Activated CD8-positive, alpha-beta memory T cell treated with anti-CD3 and anti-CD28 coated beads for 1 hour (primary cell): ENCODE measurements at places on chromosomes 2 and 18.

DNA sequence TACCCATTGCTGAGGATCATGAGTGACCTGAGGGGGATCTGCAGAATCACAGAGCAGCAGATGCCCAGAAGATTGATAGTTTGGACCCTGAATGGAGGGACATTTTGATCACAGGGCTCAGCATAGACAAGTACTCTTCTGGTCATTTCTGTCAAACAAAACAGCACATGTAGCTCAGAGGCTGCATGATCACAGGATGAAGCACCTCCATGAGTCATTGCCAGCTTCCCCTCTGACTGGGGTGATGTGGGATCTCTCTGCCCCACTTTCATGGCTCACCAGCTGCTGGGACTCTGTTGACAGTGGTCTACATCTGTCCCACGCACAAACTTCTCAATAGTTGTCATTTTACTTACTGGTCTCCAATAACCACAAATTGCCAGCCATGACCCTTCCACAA lies 264.1 kb downstream of the RPIA start:
- no peak for DNase-seq

DNA sequence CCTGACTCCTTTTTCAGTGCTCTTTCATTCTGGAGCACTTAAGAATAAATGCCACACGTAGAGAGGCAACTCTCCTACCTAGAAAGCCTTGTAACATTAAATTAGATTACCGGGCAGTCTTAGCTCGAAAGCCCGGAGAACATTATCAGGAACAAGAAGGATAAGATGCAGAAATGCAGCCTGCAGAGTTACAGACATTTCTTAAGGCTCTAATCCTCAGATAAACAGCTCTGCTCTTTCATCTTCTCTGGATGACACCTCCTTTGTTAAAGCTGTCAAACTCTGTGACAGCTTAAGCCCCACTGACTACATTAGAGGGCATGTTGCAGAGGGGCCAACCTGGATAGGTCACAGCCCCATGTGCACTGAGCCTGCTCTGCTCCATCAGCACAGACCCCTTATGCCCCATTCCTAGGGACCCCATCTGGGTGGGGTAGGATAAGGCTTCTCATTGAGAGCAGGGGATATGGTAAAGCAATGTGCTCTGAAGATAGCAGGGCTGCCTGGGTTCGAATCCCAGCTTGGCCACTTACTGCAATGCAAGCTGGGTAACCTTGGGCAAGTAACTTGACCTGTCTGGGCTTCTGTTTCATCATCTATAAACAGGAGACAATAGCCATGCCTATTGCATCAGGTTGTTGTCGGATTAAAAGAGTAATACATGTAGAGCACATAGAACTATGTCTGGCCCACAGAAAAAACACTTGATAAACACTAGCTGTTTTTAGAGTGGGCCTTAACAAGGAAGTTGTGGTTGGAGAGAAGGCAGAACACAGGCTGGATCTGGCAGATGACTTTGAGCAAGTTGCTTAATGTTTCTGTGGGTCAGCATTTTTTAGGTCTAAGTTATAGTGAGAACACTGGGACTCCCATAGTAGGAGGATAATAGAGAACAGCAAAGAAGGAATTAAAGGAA lies 111.4 kb downstream of the THNSL2 start:
- no peak for DNase-seq

- no peak for DNase-seq
These were observed 360.4 kb downstream of the SLC4A3 start for GRCh38 chr2:219987830-219988229.

GRCh38 chr2:113209011-113209645 lies 35.4 kb downstream of the PSD4 start:
- DNase-seq = no peak

DNA sequence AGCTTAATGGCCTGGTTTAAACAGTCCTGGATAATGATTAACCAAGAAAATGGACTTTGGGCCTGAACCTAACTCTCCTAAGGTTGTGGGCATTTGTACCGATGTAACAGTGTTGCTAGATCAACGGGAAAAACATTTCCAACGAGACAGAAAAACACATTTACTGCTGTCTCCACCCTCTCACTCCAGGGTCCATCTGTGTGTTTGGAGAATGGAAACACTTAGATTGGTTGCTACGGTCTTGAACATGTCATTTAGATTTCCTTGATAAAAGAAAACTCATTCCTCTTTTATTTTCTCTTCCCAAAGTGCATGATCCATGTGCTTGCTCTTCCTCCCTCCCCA lies 88.0 kb downstream of the SOCS6 start:
- DNase-seq = no peak

DNA sequence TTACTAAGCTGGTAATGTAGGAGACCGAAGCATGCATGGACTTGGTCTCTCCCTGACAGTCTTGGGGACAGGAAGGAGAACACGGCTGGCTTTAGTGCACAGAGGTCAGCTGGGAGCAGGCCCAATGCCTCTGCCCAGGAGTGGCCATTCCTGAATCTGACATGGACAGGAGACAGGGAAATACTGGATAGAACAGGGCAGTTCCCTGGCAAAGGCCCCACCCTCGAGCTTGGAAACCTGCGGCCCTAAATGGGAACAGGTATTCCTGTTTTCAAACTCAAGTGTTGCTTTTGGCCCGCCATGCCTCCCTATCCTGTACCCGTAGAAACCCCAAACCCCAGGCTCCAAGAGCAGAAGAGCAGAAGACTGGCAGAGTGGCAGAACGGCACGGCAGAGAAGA lies 107.4 kb downstream of the ZNF516 start:
- no peak for DNase-seq

- no peak for DNase-seq
These were observed 788.1 kb downstream of the TRIB2 start for GRCh38 chr2:13504808-13505207.

GRCh38 chr2:14011190-14011589 lies 621.3 kb upstream of the LRATD1 start:
- DNase-seq = no peak

DNA sequence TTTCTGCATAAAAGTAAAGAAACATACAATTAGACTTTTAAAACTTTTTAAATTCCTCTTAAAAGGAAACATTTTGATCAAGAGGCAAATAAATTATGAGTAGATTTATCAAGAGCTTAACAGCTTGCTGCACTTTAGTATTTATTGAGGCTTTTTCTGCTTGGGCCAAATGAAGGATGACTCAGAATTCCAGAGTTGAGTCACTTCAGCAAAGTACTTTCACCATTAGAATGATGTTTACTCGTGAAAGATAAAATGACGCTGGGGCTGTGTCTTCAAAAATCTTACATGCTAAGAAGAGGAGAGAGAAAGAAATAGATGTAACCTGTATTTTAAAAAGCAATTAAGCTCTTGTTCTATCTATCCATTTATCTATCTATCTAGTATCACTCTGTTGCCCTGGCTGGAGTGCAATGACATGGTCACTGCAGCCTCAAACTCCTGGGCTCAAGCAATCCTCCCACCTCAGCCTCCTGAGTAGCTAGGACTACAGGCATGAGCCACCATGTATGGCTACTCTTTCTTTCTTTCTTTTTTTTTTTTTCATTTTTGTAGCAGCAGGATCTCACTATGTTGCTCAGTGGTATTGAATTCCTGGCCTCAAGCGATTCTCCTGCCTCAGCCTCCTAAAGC lies 75.3 kb upstream of the RIOK3 start:
- no peak for DNase-seq

GRCh38 chr18:12293831-12294230 lies 14.2 kb upstream of the TUBB6 start:
- DNase-seq = no peak

- no peak for DNase-seq
These were observed 8.8 kb upstream of the CRACDL start for GRCh38 chr2:98944775-98945174.

GRCh38 chr2:48105848-48106247 lies 199.6 kb upstream of the FBXO11 start:
- no peak for DNase-seq

DNA sequence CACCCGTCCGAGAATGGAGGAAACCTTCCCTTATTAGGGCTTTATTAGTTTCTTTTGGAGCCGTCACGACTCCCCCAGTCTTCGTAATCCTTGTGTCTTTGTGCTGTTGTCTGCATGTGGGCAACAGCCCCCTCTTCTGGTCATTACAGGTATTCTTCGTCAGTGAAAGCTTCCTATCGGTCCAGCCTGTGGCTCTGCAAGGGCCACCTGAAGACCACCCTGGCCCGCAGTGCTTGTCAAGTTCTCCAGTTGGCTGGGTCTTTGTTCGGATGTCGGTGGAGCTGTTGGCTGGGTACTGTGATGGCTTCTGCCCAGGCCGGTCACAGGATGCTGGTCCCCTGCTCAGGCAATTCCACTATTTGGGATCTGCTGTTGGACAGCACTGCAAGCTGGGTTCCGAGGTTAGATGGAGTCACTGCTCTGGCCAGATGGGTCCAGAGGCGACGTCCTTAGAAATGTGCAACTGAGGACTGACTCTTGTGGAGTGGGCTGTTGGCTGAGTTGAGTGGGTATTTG lies 19.2 kb downstream of the E2F6 start:
- DNase-seq = no peak

GRCh38 chr18:35680139-35680551 lies 98.6 kb downstream of the GALNT1 start:
- DNase-seq = no peak

- DNase-seq = no peak
These were observed 84.6 kb downstream of the SMAD7 start for GRCh38 chr18:48866028-48866733.

DNA sequence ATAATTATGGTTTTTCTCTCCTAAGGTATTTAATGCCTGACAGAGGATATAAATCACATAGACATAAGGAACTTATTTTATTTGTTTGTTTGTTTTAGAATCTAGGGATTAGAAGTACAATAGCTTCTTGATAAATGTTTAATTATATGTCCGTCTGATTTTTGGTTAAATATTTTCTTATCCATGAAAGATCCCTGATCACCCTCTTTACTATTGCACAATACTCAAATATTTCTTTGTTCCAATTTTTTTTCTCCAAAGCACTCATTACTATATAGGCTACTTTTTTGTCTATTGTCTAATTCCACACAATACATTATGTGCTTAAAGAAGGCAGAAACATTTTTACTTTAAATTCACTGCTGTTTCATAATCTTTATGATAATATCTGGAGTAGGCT lies 875.8 kb downstream of the TDRD15 start:
- DNase-seq = no peak

GRCh38 chr2:12451726-12452125 lies 265.0 kb upstream of the TRIB2 start:
- DNase-seq = no peak

DNA sequence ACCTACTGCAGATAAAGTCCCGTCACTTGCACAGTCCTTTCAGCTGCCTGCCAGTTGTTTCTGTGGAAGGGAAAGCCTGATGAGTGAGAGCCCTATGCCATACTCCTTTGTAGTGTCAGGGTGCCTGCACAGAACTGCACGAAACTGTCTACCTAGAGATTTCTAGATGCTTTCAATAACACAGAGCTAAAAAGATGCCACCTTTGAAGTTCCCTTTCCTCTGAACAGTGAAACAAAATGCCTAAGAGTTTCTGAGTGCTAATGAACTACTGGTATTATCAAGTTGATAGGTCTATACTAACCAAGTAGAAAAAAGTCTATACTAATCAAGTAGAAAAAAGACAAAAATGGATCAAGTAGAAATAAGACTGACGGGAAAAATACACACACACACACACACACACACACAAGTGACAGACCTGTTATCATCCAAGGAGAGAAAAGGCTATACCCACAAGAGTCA lies 79.0 kb downstream of the TLK1 start:
- no peak for DNase-seq

DNA sequence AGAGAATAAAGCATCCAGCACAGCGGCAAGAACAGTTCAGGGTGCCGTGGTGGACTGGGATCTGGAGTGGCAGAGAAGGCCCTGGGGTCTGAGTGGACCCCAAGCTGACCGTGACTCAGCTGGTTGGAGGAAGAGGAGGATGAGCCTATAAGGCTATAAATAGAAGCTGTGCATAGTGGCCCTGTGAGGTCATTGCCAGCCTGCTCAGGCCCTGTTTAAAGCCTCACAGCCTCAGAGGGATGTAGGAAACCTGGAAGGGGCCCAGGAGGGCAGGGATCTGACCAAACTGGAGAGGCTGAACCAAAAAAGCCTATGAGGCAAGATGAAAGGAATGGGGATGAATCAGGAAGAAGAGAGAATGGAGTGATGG lies 11.3 kb upstream of the DES start:
- DNase-seq = no peak

- DNase-seq = no peak
These were observed 5.0 kb upstream of the DGKD start for GRCh38 chr2:233349005-233349998.

- DNase-seq = no peak
These were observed 8.2 kb upstream of the GBX2 start for GRCh38 chr2:236176417-236176816.

DNA sequence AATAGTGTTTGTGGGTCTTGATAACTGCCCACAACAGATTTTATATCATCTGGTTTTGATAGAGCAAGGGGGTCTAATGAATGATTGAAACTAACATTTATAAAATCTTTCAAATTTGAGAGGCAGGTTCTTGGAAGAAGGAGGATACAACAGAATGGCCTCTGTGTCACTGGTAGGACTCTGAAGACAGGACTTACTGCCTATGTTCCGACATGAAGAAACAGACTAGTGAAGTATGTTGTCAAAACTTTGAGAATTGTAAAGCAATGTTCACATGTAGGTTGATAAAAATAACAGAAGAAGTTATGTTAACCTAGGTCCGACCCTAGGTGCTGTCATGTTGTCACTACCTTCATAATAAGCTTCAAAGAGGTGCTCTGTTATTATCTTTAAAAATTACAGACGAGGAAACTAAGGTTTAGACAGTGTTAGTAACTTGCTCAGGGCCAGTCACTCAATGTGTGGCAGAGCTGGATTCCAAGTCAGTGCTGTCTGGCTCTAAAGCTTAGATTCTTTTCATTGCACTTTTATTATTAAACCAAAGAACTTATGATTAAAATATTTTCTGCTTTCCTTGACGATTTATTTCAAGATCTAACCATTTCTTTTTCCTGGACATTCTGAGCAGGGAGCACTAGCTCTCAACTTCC lies 146.2 kb downstream of the RPIA start:
- no peak for DNase-seq
